ENCODE measurements at places on chromosomes 7 and 10.

GRCh38 chr7:4527988-4528636 is 154.0 kb upstream of the FOXK1 start:
- no peak for DNase-seq

- DNase-seq, result no peak
Measured at GRCh38 chr10:132059760-132060508, 5.8 kb upstream of the JAKMIP3 start.

DNA sequence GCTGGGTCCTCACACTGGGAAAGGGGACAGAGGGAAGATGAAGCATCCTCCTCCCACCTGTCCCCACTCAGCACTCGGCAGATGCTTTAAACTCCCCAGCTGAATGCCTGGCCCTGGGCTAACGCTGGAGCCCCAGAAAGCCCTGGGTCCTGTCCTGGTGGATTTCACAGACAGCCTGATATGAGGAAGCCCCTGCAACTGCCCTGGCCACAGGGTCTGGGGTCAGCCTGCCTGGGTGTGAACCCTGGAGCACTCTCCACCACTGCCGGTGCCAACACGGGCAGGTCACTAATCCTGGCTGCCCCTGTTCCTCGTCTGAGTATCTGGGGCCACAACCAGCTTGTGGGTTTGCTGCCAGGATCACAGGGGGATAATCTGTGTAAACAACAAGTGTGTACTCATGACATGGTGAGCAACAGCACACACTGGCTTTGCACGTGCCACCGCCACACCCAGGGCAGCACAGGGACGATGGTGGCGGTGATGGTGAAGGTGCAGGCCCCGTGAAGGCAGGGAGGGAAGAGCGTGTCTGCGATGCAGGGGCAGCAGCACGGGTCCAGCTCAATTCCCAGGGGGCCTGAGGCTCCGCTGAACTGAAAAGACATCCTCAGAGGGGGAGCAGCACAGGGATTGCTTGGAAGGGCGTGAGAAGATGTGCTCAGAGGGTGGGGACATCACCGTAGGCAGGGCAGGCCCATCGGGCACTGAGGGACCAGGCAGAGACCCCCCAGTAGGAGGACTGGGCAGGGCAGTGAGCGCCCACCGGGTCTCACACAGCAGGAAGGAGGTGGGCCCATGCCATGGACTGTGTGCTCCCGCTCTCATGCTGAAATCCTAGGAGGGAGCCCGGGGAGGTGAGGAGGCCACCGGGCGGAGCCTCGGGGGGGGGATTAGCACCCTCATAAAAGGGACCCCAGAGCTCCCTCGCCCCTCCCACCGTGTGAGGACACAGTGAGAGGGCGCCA is 238.7 kb downstream of the MAD1L1 start:
- DNase-seq, result no peak

- DNase-seq, result no peak
Measured at GRCh38 chr10:8543361-8544056, 489.0 kb downstream of the GATA3 start.

DNA sequence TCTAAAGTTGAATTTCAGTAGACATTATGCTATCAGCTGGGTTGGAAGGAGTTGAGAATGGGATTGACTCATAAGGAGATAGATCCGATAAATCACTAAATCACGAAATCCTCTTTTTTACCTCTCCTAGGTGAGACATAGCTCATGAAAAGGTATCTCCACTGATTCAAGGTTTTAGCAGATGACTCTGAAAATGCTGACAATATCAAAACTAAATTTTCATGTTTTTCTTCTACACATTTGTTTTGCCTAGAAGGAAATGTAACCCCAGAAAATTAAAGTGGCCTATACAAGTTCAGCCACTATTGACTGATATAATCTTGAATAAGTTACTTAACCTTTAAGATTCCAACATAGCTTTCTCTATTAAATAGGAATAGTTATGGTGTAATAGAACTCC is 82.2 kb upstream of the VWDE start:
- no peak for DNase-seq

DNA sequence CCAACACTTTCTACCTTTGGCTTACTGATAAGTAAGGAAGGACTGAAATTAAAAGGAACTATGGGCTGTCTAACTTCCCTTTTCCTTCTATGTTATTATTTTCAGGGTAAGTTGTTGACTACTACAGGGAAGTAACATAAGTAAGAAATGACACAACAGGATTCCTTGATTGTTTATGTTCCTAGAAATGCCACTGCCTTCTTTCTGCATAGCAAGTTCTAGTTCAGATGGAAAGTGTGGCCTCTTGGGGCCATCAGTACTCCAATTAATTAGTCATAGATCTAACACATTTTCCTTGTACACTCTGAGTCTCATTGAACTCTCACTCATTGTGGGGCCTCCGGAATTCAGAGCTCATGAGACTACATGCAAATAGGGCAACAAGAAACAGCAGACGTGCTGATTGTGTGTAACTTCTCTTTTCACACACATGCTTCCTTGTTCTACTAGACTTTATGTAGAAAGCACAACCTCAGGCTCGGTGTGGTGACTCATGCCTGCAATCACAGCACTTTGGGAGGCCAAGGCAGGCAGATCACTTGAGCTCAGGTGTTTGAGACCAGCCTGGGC is 35.3 kb upstream of the HIBADH start:
- no peak for DNase-seq

DNA sequence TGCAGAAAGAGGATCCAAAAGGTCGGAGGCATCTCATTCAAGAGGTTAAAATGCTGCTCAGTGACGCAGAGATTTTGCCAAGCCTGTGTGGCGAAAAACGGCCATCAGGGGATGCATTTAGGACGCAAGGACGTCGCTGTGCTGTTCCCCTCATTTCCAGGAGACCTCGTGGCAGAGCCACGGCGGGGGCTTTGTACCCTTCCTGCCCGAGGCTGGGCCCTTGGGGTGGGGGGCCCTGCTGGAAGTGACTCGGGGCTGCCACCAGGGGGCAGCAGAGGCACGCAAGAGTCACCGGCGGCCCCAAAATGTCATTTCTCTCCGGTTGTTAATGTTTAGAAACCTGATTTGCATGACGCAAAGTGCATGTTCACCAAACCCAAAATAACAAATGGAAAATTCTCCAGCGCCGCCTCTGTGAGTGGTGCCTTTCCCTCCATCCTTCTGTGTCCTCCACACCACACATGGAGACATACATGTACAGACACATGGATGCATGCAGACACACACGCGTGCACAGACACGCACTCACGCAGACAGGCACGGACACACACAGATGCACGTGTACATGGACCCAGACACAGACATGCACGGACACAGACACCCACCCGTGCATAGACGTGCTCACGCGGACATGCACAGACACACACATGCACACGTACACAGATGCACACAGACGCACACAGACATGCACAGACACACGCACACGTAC is 51.0 kb upstream of the NKX6-2 start:
- DNase-seq, result peak; percentile 29

DNA sequence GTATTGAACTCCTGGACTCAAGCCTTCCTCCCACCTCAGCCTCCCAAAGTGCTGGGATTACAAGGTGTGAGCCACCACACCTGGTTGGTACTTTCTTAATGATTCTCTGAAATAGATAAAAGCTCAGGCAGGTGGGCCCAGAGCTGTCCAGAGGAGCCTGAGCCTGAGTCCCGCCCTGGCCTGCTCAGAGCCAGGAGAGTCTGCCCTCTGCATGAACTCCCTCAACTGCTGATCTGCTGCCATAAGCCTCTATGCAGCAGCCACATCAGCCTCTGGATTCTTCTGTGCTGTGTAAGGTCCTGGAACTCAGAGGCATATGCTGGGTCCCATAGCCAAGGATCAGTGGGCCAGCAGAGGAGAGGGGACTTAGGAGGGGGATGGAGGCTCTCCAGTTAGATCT is 23.1 kb upstream of the DDIT4 start:
- DNase-seq, result no peak

GRCh38 chr7:47538846-47539311 is 43.0 kb downstream of the TNS3 start:
- no peak for DNase-seq

DNA sequence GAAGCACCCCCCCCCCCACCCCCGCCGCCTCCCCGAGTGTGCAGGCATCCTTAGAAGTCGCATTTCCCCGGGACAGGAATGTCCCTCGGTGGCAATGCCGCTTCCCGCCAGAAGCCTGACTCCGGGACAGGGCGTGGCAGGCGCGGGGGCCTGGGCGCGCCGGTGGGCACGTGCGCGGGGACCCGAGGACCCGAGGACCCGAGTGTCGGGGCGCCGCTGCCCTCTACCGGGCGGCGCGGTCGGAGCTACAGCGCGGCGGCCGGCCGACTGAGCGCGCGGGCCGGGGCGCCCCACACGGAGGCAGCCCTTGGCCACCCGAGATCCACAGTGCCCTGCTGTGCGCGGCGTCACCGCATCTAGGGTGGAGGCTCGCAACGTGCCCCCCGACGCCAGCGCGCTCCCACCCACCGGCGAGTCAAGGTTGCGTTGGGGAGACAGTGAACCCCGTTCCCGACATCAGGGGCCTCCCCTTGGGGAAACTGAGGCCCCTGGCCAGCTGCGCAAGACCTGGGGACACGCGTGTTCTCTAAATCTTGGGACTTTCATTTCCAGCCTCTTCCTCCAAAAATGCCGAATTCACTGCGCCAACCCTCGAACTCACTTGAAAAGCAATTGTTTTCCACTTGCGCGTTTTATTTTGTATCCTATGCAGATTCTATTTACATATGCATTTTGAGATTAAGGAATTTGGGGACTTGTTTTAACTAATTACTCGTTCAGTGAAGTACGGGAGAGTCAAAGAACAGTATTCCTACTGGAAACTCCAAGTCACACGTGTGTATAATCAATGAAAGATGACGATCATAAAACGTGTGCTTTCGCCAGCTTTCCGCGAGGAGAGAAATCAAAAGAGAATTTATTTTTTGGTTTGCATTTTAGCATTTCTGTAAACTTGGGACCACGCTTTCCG is 3.1 kb upstream of the CUX1 start:
- DNase-seq, result peak; percentile 33

DNA sequence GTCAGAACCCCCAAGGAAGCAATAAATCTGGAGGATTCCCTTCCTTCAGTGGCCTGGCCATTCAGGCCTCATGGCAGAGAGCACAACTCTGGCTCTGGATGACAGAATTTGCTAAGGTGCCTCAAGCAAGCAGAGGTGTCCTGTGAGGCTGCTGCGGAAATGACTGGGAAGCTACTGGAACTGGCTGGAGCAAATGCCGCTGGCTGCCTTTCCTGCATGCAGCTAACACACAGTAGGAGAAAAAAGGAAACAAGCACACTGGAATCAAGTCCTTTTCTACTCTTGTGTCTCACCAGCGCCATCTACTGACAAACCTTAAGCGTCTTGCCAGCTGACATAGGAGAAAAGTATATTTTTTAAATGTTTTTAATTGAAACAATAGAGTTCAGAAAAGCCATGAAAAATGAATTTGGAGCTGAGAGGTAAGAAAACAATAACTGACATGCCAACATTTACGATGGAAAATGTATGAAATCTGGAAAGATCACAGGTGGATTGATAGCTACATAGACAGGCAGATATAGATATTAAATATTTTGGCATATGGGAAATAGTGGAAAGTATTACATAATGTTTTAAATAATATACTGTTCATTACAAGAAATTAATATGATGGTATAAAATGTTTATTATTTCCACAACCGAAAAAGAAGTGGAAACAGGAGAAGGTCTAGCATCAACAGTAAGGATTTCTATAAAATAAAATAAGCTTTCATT is 951.6 kb downstream of the ANKRD7 start:
- DNase-seq, result no peak

DNA sequence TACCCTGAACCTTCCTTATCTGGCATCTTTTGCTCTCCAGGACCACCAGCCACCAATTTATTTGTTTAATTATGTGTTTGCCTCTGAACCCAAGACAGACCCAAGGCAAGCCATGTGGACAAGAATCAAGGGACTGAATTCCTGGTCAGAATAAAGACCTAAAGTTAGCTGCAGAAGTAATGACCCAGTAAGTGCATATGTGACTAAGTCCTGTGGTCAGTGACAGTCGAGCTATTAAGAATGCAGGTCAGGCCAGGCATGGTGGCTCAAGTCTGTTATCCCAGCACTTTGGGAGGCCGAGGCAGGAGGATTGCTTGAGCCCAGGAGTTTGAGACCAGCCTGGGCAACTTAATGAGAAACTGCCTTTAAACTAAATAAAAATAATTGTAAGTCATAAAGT is 139.4 kb downstream of the CCDC71L start:
- no peak for DNase-seq

GRCh38 chr7:7183061-7183837 is 905 bp downstream of the C1GALT1 start:
- DNase-seq, result peak; percentile 20

DNA sequence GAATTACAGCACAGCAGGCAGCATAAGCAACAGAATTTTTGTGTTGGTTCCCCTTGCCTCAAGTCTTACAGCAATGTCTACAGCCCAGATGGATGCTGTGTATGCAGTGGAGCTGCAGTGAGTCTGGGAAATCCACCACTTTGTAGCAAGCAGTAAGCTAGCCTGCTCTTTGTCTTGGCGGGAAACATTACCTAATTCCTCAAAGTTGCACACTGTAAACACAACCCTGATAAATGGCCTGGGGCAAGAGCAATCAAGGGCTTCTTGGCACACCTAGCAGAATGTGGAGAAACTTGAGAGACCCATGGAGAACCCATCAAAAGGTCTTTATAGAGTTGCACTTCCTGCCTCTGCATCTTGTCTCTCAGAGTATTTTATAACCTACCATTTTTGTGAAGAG is 102.0 kb upstream of the FOXP2 start:
- no peak for DNase-seq

GRCh38 chr10:107477266-107477665 is 312.8 kb upstream of the SORCS1 start:
- DNase-seq, result no peak

DNA sequence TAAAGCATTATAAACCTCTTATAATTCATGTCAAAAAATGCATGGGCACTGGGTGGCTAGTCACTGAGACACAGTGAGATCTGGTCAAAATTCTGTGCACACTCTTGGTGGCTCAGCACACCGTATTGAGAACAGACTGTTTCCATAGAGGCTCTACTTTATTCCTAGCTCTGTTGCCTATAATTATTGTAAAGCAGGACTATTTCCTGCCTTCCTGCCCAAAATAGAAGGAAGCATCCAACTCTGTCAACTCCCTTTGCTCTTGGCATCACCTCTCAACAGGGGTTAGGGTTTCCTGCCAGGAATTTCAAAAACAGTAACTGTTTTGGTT is 45.1 kb downstream of the PTN start:
- DNase-seq, result no peak

GRCh38 chr10:5873515-5873995 is 16.1 kb downstream of the ANKRD16 start:
- peak; percentile 31 for DNase-seq
